ENCODE measurements at places on chromosomes 11 and 22.
A peak's percentile ranks its signal among the peaks of the same experiment; 100 is the strongest.

- DNase-seq, result no peak
Observed at GRCh38 chr11:67295846-67296245, 6.7 kb downstream of the ANKRD13D start.

- no peak for DNase-seq
Observed at GRCh38 chr11:95499516-95500135, 268.6 kb upstream of the SESN3 start.

DNA sequence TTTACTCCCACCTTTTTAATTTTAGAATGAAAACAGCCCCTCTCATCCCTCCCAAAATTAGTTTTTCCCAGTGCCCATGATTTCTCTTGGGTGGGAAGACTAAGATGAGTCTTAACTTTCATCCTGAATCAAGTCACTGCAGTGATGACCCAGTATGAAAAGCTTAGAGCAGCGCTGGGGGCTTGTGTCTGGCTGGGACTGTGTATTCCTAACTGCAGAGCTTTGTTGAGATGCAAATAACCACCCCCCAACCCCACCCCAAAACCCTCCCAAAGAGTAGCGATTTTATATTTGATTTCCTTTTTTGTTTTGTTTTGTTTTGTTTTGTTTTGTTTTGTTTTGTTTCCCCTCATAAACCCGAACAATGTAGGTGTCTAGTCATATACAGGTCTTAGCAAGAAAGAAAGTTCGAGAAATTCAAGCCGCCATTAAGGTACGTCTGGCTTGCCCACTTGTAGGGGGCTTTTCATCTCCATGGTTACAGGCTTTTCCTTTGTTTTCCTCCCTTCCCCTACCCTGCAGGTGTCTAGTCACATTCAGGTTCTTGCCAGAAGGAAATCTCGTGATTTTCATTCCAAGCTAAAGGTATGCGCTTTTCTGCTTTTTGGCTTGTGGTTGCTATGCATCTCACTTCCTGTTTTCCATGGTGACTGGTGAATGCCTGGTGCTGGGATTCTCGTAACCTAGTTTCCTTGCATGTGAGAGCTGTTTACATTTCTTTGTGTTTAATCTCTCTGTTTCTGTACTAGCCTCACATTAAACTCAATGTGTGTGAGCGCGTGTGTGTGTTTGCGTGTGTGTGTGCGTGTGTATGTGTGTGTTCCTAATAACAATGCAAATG, 144.6 kb upstream of the RASSF10 start:
- no peak for DNase-seq

- DNase-seq, result no peak
Observed at GRCh38 chr11:1082346-1082727, 7.7 kb downstream of the MUC2 start.

- no peak for DNase-seq
Observed at GRCh38 chr11:27211370-27212127, 151.5 kb downstream of the CCDC34 start.

DNA sequence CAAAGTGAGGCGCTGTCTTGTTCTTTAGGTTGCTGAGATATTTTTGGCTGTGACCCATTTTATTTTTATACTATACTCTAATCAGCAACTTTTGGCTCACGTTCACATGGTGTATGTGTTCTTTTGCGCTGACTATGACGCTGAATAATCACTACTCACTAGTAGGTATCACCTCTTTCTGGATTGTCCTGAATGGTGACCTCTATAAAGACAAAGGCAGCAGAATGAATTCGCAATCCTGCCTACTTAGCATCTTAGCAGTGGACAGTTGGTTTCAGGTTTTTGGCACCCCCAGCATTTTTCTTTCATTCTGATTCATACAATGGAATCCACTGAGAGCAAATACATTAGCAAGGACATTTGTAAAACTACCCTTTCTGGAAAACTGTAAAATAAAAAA, 351.3 kb downstream of the JRKL start:
- no peak for DNase-seq

DNA sequence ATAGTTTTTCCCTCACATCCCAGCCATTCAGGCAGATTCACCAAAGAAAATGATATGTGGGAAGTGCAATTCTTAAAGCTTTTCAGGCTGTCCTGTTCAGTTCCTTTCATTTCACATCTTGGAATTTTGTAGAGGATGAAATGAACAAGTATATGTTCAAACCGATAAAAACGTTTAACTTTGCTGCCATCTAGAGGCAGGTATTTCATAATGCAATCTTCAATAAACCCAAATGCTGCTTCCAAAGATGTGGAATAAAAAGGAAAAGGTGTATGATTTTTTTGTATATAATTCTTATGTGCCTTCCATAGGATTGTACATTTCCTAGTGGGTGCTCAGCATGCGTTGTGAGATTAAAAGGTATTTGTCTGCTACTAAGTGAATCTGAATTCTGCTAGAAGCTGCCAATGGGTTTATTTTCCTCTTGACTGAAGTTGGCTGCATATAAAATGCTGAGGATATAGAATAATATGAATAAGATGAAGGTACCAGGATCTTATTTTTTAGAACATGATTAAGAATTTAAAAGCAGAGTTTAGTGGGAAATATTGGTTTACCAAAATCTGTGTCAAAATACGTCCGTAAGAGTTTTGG, 199.3 kb downstream of the PGR start:
- DNase-seq, result peak; percentile 45

DNA sequence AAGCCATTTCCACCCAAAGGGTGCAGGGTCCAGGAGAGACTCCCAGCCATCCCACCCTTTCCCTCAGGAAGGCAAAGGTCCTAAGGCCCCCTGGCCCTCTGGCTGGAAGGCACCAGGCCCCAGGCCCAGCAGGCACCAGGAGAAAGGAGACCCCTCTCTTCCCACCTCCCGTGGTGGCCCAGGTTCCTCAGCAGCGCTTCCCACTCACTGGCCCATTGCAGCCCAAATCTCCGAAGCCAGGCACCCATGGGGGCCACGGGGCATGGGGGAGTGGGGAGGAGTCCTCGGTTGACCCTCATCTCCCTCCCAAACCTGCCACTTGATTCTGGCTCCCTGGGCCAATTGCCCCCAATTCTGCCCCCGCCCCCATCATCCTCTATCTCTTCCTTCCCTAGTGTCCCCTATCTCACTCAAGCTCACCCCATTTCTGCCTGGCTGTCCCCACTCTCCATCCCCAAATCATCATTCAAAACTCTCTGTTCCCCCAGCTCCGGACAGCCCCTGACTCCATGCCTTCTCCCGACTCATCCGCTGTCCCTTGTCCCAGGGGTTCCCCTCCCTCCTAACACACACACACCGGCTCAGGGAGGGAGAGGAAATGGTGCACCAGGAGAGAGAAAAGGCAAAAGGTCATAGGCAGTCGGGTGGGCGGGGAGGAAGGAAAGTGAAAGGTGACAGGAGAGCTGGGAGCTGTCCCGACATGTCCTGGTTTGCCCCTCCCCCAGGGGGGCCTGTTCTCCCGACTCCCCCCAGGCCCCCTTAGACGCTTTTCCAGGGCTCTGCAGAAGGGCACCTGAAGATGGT, 1.2 kb downstream of the LIF start:
- no peak for DNase-seq

GRCh38 chr22:45475851-45476514, 26.7 kb upstream of the FBLN1 start:
- DNase-seq, result no peak

DNA sequence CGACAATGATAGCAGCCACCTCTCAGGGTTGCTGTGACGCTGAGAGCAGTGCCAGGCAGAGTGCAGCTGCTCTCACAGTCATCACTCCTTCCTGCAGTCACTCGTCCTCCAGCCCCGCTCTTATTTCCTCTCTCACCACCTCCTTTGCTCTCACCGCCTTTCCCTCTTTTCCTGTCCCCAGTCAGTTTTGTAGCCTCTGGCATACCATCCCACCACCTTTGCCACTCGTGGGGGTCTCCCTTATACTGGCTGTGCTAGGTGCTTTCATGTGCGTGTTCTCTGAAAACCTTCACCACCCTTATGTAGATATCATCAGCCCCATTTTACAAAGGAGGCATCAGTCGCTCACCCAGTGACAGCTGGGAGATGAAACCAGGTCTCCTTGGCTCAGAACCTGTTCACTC, 19.3 kb upstream of the ST3GAL4 start:
- no peak for DNase-seq

DNA sequence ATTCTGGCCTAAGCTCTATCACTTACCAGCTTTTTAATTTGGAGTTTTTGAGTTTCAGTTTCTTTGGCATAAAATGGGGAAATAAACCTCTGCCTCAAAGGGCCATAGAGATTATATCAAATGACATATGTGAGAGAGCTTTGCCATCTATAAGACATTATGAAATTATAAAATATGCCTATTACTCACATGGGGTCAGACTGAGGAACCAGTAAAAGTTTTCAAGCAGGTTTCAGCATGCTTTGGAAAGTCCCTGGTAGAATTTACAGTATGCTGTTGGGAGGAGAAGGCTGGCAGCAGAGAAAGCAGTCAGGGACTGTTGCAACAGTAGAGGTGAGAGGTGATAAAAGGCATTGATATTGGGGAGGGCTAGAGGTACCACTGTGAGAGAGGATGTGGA, 13.6 kb upstream of the MTNR1B start:
- DNase-seq, result no peak

DNA sequence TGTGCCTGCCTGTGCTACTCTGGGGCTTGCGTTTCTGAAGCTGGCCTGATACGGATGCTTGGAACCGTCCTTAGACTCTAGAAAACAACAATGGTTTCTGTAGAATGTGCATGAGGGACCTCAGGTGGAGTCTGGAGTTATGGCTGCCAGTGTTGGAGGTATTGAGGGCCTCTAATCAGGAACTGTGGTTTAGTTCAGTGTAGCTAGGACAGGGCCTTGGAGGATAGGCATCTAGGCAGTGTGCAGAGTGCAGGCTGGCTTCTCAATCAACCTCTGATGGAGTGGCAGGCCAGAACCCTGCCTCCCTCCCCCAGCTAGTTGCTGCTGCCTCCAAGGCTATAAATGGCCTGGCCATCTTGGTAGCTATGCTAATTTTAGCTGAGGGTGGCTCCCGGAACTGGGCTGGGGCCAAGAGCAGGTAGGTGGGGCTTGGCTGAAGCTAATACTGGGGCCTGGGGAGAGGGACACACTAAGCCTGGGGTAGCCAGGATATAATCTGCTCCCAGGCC, 4.0 kb downstream of the STIM1 start:
- DNase-seq, result no peak

- DNase-seq, result no peak
Observed at GRCh38 chr11:95702526-95702925, 87.1 kb downstream of the FAM76B start.

DNA sequence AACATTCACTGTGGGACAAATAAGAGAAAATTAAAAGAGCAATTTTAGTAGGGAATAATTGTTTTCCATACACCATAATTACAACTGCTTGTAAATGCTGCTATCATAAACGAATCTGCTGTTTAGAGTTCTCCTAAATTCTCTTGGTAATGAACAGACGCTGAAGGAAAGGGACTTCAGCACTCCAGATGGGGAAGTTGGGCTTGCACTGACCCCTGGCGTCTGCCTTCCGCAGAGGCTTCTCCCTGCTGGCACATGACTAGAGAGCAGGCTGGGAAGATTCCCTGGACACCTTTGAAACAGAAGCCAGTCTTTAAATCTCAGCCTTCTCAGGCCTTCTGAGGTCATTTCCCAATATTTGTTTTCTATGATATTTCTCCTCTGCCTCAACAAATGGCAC, 84.1 kb downstream of the NXPE2 start:
- no peak for DNase-seq

DNA sequence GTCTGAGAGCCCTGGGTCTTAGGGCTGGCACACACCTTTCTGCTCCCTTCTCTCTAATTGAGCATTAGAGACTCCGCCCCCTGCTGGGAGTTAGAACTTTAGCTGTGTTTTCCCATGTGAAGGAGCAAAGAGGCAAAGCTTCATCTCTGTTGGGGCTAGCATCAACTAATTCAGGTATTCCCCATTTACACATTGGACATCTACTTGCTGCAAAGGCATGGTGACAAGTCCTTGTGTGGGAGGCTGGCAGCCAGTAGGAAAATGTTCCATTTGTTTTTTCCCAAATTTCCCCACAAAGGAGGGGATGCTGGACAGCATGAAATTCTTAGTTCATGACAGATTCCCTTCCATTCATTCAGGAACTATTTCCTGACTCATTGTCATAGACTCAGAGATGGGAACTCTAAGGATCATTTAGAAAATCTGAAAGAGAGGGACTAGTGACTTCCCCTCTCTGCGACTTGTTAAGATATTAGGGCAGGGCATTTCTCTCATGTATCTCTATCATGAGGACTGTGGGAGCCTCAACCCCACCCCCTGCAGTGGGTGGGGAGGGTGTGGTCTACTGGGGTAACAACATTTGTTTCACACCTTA, 3.6 kb downstream of the CD44 start:
- no peak for DNase-seq

- DNase-seq, result peak; percentile 75
Observed at GRCh38 chr22:46007003-46007847, 30.3 kb upstream of the WNT7B start.

DNA sequence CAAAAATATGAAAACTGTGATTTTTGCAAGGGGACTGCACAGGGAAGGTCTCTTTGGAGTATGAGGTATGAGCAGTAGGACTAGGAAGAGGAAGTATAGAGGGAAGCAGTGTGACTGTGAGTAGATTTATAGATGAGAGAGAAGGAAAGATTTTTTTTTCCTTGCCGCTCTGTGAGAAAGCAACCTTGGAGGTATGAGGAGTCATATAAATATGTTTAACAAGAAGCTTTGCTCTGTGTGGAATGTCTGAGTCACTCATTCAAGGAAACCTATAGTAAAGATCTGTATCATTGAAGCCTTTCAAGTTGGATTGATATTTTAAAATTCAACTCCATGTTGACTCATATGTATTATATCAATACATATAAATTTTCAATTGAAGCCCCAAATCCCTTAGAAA, 26.2 kb downstream of the DNHD1 start:
- DNase-seq, result no peak

DNA sequence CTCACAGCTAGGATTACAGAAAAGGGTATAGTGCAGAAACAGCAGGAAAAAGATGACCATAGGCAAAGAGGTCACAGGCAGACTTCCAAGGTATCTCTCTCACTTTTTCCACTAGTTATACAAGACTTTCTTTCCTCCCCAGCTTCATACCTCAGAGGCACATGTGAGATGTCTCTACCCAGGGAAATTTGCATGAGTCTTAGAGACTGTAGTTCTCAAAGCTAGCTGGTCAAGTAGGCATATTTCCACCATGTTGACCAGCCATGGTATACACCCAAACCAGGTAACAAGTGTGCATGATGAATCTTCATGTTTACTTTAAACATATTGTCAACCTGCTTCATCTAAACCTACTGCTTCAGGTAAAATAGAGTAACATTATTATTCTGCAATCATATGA, 27.9 kb downstream of the PRMT3 start:
- DNase-seq, result no peak

DNA sequence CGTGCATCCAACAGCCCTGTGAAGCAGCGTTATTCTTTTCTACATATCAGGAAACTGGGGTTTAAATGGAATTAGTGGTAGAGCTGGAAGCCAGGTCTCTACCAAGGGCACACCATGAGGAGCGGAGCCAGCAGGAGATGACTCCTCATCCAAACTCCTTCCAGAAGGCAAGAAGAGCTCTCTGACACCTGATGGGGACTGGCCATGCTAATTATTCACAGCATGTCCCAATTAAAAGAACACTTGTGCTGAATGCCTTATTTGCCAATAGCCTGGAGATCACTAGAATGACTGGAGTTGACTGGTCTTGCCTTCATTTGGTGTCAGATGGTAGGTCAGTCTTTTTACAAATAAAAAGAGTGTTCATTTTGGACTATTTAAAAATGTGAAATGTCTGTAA, 32.9 kb upstream of the SLN start:
- no peak for DNase-seq

Measured in NCI-H460 (cell line).